ENCODE measurements at places on chromosomes 3 and 15.

GRCh38 chr3:78992400-78992799 is 775.4 kb downstream of the ROBO1 start:
- DNase-seq = no peak

GRCh38 chr3:4845882-4846281 is 133.4 kb upstream of the BHLHE40 start:
- no peak for DNase-seq

DNA sequence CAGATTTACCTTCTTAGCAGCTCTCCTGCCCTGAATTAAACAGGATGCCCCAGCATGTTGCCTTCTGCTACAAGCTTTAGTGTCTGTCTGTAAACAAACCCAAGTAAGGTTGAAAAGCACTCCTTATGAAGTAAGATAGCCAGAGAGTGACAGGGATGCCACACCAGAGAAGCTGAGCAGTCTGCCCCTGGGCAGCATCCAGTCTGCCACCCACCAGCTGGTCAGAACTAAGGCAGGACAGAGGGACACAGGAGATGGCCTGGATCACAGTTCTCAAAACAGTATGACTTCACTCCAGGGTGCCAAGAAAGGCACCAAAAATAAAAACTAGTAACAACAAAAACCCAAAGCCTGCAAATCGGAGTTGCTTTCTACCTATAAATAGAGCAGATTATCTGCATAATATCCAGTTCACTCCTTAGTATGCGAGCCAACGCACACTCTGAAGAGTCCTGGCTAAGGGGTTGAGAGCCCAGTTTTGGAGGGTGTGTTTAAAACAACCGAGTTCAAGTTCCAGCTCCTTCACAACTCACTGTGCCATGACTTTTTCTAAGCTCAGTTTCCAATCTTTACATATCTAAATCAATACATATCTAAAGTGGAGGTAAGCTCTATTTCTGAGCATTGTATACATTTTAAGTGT is 198.9 kb downstream of the KCNMB2 start:
- no peak for DNase-seq

DNA sequence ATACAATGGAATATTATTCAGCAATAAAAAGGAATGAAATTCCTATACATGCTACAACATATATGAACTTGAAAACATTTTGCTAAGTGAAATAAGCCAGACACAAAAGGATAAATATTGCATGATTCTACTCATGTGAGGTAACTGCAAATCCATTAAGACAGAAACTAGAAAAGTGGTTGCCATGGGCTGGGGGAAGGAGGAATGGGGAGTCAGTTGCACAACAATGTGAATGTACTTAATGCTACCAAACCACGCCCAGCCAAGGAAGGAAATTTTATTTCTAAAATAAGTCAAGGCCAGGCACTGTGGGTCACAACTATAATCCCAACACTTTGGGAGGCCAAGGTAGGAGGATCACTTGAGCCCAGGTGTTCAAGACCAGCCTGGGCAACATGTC is 9.8 kb upstream of the GMPPB start:
- peak; percentile 13 for DNase-seq

DNA sequence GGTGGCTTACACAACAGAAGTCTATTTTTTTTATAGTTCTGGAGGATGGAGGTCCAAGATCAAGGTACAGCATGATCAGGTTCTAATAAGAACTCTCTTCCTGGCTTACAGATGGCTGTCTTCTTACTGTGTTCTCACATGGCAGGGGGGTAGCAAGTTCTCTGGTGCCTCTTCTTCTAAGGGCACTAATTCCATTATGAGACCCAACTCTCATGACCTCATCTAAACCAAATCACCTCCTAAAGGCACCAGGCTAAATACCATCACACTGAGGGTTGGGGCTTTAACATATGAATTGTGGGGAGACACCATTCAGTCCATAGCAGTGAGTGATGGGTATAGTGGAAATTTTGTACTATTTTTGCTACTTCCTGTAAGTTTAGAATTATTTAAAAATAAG is 75.2 kb upstream of the SLC4A7 start:
- DNase-seq = no peak

GRCh38 chr3:42865256-42865655 is 10.4 kb downstream of the CYP8B1 start:
- no peak for DNase-seq

DNA sequence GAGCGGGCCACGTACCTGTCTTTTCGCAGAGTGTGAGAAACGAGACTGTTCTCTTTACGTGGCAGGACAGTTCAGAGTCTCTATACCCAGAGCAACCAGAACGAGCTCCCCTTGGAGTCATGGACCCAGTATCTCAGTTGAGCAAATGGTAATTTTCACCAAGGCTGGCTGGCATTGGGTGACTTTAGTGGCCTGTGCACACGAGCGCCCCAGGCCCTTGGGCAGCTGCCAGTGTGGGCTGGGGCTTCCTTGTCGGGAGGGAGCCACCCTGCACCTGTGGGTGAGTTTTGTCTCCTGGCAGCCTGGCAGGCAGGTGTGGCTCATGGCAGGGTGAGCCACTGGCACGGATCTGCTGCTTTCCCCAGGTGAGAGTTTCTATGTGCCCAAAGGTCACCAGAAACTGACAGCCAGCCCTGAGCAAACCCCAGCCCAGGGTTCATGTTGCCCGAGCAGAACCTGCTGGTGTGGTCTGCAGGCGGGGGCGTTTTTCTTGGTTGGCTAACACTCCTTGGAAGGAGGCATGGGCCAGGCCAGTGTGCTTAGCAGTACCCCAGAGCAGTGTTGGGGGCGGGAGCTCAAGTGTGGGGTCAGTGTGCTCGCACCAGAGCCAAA is 135.0 kb downstream of the TJP1 start:
- no peak for DNase-seq

GRCh38 chr3:29183346-29184087 is 97.4 kb upstream of the RBMS3 start:
- no peak for DNase-seq

DNA sequence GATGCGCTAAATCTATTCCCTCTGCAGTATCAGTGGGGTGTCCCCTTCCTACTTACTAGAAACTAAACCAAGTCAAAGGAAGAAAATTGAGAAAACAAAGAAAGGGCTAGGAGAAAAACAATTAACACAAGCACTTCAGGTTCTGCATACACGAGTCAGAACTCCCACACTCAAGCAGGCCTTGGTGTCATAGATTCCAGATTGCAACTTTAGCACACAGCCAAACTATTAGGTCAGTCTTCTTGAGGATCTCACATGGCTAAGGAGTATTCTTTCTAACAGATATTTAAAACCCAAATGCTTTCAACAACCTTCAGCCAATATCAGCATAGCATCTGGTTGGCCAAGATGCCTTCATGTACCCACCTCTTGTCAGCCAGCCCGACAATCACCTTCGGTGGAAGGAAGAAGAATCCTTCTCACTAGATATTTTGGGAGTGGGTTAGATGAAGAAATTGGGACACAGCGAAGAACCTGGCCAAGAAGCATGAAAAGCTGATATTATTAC is 340.0 kb downstream of the VPS13C start:
- DNase-seq = no peak

DNA sequence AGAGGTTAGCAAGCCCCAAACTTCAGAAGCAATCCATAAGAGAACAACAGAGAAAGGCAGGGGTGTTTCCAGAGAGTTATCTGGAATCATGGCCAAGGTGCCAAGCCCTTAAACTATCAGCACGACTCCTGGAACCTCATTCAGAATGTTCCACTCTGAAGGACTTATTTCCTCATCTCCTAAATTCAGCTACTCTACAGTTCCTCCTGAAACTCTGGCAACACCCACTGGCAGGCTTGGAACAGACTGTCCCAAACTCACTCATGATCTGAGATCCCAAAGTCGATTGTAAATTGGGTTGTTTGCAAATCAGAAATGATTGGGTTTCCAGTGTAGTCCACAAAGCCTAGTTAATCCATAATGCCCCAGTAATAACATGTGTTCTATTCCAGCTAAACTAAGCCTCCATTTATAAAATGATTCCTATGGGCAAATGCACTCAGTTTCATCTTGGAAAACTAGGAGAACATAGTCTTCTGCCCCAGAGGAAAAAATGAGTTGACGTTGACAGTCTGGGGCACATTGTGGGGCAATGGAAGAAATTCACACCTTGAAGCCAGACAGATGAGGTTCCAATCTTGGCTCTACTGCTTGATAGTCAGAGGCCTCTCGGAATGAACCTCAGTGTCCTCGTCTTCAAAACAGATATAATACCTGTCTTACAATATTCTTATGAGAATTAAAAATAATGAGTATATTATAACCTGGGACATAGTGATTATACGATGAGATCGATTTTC is 65.9 kb downstream of the SLCO2A1 start:
- DNase-seq = no peak

- no peak for DNase-seq
Measured at GRCh38 chr3:172068977-172069376, 29.6 kb downstream of the FNDC3B start.

- DNase-seq = no peak
Measured at GRCh38 chr3:42115946-42116345, 24.8 kb downstream of the TRAK1 start.
